ENCODE measurements at places on chromosomes 7 and 10.

- DNase-seq: no peak
Measured at GRCh38 chr10:12799714-12800113, 201.8 kb downstream of the CCDC3 start.

- DNase-seq: peak; percentile 7
Measured at GRCh38 chr7:22549667-22550513, 49.9 kb upstream of the STEAP1B start.

DNA sequence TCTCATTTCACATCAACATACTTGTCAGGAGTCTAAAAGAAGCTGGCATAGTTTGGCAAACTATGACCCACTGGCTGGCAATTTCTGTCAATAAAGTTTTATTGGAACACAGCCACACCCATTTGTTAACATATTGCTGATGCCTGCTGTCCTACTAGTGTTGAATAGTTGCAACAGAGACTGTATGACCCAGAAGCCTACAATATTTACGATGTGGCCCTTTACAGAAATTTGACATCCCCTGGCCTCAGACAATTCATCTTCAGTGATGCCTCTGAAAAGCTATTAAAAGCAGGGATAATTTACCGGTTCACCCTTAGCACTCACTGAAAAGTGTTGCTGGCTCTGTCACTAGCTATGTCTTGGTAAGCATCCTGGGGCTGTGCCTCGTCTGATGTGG, 155.2 kb downstream of the ARID5B start:
- no peak for DNase-seq

GRCh38 chr10:93173967-93174845, 100.5 kb downstream of the CYP26A1 start:
- peak; percentile 46 for DNase-seq

- no peak for DNase-seq
Measured at GRCh38 chr10:68665841-68666240, 55.2 kb upstream of the CCAR1 start.

- no peak for DNase-seq
Measured at GRCh38 chr7:41691286-41692190, 11.4 kb downstream of the INHBA start.
